ENCODE measurements at places on chromosomes 2 and 18.
A peak's percentile ranks its signal among the peaks of the same experiment; 100 is the strongest.

GRCh38 chr2:231648579-231649174 is 56.0 kb downstream of the TEX44 start:
- no peak overlapping the region for H3K4me3 ChIP-seq
- peak; percentile 63 for DNase-seq
- H3K27me3 ChIP-seq, result no peaks in the 10 kb centered on the region
- H3K4me1 ChIP-seq, result peaks cover 11% of the 10 kb centered on the region
- no peaks in the 10 kb centered on the region for H3K36me3 ChIP-seq
- H3K27ac ChIP-seq, result no peak overlapping the region

DNA sequence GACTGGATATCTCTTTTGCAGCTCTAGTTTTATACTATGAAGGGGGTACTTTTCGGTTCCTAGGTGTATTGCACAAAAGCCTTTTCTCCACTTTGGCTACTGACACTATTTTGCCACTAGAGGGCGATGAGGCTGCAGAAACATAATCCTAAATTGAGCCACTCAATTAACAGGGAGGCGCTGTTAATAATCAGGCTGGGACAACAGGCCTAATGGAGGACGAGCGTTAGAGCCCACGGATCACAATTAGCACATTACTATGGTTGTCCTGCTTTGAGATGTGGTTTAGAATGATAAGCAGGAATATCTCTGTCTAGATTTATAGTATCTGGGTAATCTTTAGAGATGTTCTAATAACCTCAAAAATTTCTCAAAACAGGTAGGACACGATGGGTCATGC is 62.2 kb upstream of the PMAIP1 start:
- no peak overlapping the region for H3K4me3 ChIP-seq
- peaks cover 5% of the 10 kb centered on the region for H3K4me1 ChIP-seq
- H3K27me3 ChIP-seq, result no peaks in the 10 kb centered on the region
- H3K36me3 ChIP-seq, result no peaks in the 10 kb centered on the region

GRCh38 chr2:225020168-225020849 is 22.0 kb downstream of the DOCK10 start:
- no peaks in the 10 kb centered on the region for H3K27me3 ChIP-seq
- no peak overlapping the region for H3K27ac ChIP-seq
- no peak for DNase-seq
- no peaks in the 10 kb centered on the region for H3K4me1 ChIP-seq
- no peak overlapping the region for H3K4me3 ChIP-seq

- no peaks in the 10 kb centered on the region for H3K27me3 ChIP-seq
- no peak overlapping the region for H3K4me3 ChIP-seq
- DNase-seq, result no peak
- H3K27ac ChIP-seq, result no peak overlapping the region
- H3K36me3 ChIP-seq, result no peaks in the 10 kb centered on the region
- peaks cover 3% of the 10 kb centered on the region for H3K4me1 ChIP-seq
These were observed 63.5 kb upstream of the NFE2L2 start for GRCh38 chr2:177328056-177328455.

- H3K27me3 ChIP-seq, result no peaks in the 10 kb centered on the region
- H3K36me3 ChIP-seq, result no peaks in the 10 kb centered on the region
- no peak overlapping the region for H3K27ac ChIP-seq
- no peak for DNase-seq
These were observed 99.4 kb upstream of the EPHA4 start for GRCh38 chr2:221671515-221671914.

GRCh38 chr18:63928331-63928730 is 20.6 kb downstream of the SERPINB10 start:
- no peak overlapping the region for H3K4me3 ChIP-seq
- H3K36me3 ChIP-seq, result no peaks in the 10 kb centered on the region
- DNase-seq, result no peak

DNA sequence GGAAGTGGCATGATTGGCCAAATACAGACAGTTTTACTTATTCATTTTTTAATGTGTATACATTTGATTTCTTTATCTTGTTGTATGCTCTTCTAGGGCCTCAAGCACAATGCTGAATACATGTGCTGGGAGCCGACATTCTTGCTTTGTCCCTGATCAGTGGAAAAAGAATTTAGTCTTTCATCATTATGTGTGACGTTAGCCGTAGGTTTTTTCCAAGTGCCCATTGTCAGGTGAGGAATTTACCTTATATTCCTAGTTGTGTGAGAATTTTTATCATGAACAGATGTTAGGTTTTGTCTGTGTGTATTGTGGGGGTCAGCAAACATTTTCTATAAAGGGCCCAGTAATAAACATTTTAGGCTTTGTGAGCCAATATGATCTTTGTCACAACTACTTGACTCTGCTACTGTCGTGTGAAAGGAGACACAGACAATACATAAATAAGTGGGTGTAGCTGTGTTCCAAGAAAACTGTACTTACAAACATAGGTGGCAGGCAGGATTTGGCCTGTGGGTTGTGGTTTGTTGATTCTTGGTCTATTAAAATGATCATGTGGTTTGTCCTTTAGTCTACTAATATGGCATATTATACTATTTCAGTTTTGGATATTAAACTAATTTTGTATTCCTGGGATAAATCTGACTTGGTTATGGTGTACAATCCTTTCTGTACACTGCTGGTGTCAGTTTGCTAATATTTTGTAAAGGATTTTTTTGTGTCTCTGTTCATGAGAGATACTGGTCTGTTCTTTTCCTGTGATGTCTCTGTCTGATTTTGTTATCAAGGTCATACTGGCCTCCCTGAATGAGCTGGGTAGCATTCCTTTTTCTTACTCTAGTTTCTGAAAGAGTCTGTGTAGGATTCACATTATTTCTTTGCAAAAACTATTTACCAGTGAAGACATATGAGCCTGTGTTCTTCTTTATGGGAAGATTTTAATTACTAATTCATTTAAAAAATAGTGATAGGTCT is 132.2 kb upstream of the SMAD7 start:
- H3K27ac ChIP-seq, result no peak overlapping the region
- no peak for DNase-seq
- no peaks in the 10 kb centered on the region for H3K36me3 ChIP-seq
- H3K27me3 ChIP-seq, result no peaks in the 10 kb centered on the region
- no peak overlapping the region for H3K4me3 ChIP-seq

GRCh38 chr2:143121079-143121478 is 8.1 kb upstream of the ARHGAP15 start:
- no peaks in the 10 kb centered on the region for H3K27me3 ChIP-seq
- H3K27ac ChIP-seq, result no peak overlapping the region
- no peaks in the 10 kb centered on the region for H3K36me3 ChIP-seq
- no peaks in the 10 kb centered on the region for H3K4me1 ChIP-seq

GRCh38 chr2:32810909-32811495 is 135.8 kb upstream of the LTBP1 start:
- H3K36me3 ChIP-seq, result peaks cover 14% of the 10 kb centered on the region
- H3K4me3 ChIP-seq, result no peak overlapping the region
- no peak for DNase-seq
- H3K27me3 ChIP-seq, result no peaks in the 10 kb centered on the region
- H3K4me1 ChIP-seq, result no peaks in the 10 kb centered on the region

- H3K27ac ChIP-seq, result no peak overlapping the region
- no peaks in the 10 kb centered on the region for H3K27me3 ChIP-seq
- no peak overlapping the region for H3K4me3 ChIP-seq
- H3K36me3 ChIP-seq, result no peaks in the 10 kb centered on the region
These were observed 24.9 kb downstream of the CAPN14 start for GRCh38 chr2:31192396-31192795.
